Right kidney (tissue), 9 donors: ENCODE measurements at places on chromosomes 1 and 21.
A peak's percentile ranks its signal among the peaks of the same experiment; 100 is the strongest.

GRCh38 chr1:228021355-228022030 lies 14.7 kb downstream of the WNT3A start:
- DNase-seq = no peak

- DNase-seq = no peak
Observed at GRCh38 chr1:1032424-1032823, 12.5 kb downstream of the AGRN start.

DNA sequence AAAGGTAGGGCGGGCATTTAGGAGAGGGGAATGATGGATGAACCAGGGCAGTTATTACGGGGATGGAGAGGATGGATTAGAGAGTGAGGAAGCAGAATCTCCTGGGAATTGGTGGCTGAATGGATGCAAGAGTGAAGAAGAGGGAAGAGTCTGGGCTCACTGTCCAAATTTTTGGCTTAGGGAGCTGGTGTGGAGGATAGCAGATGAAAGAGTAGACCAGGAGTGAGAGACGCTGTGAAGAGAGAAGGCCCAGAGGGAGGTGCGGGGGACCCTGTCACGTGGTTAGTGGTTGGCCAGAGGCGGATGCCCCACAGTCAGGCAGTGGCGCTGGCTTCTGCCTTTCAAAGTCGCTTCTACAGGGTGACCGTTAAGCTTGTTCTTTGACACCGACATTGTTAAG lies 78.4 kb downstream of the PEX14 start:
- DNase-seq = no peak

DNA sequence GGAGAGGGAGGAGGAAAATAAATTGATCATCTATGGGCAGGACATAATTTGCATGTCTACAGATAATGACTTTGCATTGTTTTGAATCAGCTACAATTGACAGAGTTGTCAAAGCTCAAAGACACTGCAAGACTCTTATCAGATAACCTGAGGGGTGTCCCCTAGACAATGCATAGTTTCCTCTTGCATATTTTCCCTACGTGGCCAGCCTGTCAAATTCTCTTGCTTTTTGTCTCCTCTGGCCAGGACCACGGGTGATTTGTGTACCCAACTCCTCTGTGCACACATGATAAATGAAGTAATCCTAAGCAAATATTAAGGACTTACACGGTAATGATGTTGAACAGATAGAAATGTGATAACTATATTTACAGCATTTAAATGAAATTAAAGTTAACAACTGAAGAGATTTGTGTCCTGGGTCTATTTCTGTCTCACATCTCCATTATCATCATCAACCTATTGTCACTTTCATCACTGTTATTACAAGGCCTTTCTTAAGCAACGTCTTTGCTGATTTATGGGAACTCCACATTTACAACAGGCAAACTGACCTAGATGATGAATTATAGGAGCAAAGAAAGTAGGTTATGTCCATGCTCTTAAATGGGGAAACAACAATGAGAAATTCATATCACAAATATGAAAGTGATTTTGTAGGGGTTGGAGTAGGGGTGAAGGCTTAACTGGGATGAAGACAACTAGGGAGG lies 18.8 kb downstream of the BATF3 start:
- DNase-seq = no peak

DNA sequence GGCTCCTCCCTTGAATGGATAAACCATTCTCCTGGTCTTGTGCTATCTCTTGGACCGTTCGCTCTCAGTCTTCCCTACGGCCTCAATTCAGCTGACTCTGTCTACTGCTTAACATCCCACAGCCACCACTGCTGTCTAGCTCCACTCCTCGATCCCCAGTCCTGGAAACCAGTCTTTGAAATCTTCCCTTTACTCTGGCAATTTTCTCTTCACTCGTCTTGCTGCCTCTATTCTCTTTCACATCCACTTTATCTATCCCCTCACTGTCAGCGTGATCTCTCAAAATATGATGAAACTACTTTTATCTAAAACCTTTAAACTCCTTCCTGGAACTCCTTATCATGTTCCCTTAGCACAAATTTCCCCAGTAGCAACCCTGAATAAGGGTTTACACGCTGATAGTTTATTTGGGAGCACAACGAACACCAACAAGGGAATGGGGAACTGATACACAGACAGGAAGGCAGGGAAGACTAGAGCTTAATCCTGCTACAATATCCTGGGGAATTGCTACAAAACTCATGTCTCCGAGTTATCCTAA lies 131.6 kb upstream of the SAMSN1 start:
- DNase-seq = no peak

DNA sequence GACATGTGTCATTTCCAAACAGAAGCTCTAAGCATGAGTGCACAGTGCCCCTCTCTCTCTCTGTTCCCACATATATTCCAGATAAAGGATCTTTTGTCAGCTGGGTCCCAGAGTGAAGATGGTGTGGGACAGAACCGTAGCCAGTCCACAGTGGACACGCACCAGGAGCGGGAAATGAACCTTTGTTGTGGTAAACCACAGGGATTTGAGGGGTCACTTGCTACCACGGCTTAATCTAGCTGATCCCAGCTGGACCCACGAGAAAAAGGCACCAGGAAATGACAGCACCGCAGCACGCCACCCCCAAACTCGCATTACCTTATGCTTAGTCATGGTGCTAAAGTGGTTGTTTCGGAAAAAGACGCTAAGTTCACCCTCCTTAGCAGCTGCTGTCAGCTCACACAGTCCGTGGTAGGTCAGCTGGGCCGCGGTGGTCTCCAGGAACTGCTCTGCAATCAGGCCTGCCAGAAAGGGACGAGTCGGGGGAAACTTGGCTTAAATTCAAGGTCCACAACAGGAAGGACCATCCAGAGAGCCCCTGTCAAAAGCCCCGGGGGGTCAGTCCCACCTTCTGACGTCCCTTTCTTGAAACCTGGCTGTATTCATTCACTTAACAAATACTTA lies 7.5 kb downstream of the MINDY1 start:
- DNase-seq = no peak

GRCh38 chr1:27365372-27366112 lies 1.2 kb downstream of the MAP3K6 start:
- peak; percentile 82 for DNase-seq

DNA sequence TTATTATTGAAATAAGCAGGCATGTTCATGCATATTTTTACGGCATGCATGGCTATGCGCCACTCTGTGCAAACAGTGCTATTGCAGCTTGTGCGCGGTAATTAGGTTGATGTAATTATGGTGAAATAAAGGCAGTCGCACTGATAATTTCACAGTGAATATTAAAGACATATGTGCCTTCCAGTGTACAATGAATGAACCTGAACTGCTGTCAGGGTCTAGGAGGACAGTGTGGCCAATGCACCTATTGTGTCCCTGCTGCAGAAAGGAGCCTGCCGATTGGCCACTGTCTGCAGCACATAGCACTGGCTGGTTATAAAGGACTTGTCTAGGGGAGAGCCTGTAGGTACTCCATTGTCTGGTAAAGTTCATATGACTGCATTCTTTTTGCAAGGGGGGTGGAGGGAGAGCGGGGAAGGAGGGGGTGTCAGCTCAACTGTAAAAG lies 340.4 kb downstream of the USP25 start:
- DNase-seq = no peak

DNA sequence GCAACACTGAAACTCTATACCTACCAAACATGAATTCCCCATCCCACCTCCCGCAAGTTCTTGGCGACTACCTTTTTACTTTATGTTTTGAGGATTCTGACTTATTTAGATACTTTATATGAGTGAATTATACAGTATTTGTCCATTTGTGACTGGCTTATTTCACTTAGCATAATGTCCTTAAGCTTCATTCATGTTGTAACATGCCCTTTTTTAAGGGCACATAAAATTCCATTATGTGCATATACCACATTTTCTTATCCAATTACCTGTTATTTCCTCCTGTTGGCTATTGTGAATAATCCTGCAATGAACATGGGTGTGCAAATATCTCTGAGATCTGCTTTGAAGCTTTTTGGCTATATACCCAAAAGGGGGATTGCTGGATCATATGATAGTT lies 22.0 kb upstream of the CHIT1 start:
- DNase-seq = no peak

DNA sequence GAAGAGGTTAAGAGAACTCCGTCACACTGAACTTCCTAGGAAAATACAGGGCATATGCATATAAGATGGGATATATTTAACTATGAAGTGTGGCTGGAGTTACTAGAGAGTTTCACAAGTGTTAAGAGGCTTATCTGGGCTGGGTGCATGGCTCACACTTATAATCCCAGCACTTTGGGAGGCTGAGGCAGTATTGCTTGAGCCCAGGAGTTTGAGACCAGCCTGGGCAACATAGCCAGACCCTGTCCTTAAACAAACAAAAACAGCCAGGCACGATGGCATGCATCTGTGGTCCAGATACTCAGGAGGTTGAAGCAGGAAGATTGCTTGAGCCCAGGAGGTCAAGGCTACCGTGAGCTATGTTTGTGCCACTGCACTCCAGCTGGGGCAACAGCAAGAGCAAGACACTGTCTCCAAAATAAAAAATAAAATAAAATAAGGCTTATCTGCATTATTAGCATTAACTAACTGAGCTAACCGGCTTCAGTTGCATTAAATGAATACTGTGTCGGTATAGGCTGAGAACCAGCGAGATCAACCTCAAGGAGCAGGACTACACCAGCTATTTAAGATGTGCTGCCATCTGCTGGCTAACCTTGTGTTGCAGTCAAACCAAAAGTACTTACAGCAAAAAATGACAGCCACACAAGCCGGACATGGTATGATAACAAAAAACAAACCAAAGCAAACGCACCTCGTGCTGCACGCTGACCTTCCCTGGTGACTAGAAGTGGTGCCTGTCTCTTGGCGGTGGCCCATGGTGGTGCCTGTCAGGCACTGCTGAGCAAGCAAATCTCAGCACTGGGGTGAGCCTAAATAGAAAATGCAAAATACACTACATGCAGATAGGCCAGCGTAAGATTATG lies 19.7 kb upstream of the RBBP5 start:
- DNase-seq = peak; percentile 67

DNA sequence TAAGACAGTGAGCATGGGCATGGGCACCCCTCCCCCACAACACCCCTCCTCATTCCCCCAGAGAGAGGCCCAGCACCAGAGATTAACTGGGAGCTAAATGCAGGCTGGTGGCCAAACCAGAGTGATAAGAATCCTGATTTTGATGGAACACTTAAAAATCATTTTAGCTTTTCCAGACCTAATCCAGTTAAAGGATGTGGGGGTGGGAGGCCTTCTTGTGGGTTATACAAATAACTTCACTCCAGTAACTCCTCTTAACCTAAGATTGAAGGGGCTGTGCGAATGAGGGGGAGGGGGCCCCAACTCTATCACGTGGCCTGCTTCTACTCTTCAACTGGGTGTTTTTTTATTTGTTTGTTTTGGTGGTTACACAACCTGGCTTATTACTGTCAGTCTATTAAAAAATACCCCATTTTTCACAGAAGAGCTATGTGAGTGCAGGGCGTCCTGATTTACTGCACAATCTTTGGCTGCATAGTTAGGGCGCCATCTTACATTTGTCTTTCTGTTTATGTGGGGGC lies 398.1 kb upstream of the LYPLAL1 start:
- no peak for DNase-seq

GRCh38 chr1:11045428-11046269 lies 1.4 kb downstream of the MASP2 start:
- peak; percentile 41 for DNase-seq

DNA sequence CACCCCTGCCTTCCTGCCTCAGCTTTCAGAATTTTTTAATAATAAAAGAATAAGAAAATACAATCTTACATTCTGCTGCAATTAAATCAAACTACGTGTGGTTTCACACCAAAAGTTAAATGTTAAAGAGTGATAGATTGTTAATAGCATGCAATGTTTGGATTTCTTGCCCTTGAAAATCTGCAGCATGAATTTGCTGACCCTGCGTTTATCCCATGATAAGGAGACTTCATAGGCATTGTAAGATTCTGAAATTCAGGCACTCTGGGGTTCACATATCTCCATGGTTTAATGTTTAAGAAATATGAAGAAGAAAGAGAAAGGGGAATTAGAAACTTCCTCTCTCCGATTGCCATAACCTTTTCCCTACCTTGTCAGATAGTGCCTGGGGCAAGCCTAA lies 1616.2 kb upstream of the B3GALT2 start:
- no peak for DNase-seq

- DNase-seq = no peak
Observed at GRCh38 chr1:51833700-51834099, 44.8 kb downstream of the NRDC start.

DNA sequence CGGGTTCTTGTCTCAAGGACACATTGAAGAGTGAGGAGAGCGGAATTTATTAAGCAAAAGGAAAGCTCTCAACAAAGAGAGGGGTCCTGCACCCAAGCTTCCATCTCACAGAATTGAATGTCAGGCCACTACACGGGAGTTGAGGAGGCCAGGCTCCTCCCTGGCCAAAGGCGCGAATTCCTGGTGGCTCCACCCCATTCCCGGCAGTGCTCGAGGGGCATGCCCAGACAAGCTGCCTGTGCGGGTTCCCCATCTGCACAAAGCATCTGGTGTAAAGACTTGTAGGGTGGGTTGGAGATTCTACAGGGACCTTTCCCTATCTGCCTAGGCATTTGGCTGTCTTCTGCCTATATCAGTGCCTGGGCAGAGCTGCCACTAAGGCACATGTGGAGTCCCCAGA lies 648.5 kb upstream of the PKN2 start:
- no peak for DNase-seq

DNA sequence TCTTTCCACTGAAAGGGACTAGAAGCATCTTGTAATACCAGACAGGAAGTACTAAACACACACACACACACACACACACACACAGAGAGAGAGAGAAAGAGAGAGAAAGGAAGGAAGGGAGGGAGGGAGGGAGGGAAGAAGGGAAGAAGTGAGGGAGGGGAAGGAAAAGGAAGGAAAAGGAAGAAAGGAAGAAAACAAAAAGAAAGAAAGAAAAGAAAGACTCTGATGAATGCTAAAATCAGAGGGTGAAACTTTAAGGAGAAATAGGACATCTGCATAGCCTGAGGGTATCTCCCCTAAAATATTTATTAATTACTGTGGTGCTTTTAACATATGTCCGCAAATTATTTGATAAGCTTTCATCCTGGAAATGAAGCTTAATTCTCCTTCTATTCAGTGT lies 10.6 kb downstream of the TRIT1 start:
- no peak for DNase-seq

DNA sequence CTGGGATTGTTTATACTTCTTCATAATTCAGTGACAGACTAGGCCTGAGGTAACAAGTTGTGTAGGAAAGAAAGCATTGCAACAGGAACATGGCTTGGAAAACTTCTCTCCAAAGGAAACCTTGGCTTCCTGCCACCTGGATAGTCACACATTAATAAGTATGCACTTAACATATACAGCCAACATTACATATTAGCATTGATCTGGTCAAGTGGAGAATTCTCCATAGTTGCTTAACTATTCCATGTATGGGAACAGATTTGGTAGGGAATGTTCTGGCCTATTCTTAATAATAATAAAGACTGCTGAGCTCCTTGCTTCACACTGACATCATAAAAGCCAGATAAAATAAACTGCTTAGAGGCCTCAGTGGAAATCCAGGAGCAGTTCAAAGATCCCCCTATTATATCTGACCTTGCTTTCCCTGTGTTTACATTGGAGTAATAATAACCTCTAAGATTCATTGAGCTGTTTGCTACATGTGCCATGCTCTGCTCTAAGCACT lies 27.2 kb upstream of the NFIA start:
- peak; percentile 29 for DNase-seq
